NCI-H1092 (cell line): ENCODE measurements at places on chromosomes 13 and 19.

DNA sequence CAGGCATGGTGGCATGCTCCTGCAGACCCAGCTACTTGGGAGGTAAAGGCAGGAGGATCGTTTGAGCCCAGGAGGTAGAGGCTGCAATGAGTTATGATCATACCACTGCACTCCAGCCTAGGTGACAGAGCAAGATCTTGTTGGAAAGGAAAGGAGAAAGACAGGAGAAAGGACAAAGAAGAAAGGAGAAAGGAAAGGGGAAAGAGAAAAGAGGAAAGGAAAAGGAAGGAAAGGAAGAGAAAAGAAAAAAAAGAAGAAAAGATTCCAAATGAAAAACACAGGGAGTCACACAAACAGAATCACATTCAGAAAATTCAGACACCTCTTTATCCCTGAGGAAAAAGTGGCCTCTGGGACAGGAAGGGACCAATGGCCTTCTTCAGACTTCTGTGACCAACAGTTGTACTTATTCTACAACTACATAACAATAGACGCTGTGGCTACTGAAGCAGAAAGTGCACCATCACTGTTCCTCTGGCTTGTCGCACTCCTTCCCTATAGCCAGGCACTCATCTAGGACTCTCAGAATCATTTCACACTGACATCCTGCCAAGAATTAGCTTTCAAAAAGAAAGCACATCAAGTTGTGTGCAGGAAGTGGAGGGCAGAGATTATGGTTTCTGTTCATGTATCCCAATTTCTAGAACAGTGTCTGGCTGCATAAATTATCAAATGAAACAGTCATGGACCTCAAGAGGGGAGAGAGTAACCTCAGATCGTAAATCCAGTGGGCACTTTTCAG lies 5.9 kb downstream of the MTMR6 start:
- DNase-seq, result no peak

DNA sequence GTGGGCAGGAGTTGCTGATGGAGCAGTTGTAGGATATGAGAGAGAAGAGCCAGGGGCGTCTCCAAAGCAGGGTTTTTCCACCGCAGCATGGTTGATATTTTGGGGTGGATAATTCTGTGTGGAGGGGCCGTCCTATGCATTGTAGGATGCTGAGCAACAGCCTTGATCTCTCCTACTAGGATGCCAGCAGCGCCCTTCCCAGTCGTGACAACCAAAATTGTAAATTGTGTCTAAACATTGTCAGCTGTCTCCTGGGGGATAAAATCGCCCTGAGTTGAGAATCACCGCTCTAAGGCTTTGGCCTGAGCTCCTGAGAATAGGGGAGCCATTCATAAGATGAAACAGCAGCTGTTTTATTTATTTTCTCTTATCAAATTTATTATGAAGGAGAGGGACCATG lies 4.2 kb downstream of the CACNG8 start:
- no peak for DNase-seq

DNA sequence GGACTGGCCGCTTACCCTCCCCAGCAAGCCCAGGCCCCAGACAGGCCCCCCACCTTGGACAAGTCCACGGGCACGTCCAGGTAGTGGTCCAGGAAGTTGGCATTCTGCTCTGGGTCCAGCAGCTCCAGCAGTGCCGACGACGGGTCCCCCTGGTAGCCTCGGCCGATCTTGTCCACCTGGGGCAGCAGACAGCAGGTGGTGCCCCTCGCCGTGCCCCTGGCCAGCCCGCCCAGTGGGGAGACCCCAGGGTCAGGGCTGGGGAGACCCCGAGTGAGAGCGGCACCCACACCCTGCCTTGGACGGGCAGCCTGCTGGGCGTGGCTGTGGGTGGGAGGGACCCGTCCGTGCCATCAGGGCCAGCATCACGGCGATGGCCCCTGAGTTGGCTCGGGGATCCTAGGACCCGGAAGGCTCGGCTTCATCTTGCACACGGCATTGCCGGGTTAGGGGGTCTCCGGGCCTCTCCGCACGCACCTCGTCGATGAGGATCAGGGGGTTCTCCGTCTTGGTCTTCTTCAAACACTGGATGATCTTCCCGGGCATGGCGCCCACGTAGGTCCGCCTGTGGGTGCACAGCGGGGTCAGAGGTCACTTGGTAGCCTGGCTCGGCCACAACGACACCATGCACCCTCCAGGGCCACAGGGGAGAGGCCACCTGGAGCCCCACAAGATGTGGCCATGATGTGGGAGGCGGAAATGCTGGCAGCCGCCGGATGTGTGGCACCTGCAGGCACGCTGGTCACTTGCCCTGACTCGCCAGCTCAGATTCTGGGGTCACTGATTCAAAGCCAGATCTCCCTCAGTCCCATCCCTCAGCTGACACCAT lies 6.3 kb downstream of the RPL36 start:
- DNase-seq, result no peak

DNA sequence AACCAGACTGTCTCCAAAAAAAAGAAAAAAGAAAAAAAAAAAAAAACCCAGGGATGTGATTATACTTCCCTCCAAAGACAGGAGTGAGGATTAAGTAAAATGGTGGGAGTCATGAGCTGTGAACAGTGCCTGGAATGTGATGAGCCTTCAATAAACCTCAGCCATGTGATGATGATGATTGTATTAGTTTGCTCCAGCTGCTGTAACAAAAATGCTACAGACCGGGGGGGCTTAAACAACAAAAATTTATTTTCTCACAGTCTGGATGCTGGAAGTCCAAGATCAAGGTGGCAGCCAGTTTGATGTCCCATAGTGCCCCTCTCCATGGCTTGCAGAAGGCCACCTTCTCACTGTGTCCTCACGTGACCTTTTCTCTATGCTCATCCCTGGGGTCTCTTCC lies 8.9 kb upstream of the PVR start:
- no peak for DNase-seq

GRCh38 chr13:102907886-102908515 lies 62.2 kb downstream of the ERCC5 start:
- DNase-seq, result no peak
